ENCODE measurements at places on chromosomes 11 and 22.

DNA sequence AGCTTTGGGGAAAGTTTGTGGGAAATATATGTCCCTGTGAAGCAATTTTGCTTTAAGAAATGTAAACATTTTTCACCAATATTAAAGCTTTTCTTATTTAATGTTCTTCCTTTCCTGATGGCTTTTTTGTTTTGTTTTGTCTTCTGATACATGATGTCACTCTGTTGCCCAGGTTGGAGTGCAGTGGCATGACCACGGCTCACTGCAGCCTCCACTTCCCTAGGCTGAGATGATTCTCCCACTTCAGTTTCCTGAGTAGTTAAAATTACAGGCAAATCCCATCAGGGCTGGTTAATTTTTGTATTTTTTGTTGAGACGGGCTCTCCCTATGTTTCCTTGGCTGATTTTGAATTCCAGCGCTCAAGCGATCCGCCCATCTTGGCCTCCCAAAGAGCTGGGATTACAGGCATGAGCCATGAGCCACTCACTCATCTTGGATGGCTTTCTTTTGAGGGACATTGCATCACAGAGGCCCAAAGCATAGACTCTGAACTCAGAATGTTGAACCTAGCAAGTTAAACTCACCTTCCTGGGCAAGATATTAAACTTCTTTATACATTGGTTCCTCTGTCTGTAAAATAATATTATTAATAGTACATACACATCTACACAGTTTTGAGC lies 651 bp upstream of the CARD16 start:
- no peak for DNase-seq

GRCh38 chr11:133965031-133965601 lies 8.3 kb upstream of the IGSF9B start:
- DNase-seq = no peak

DNA sequence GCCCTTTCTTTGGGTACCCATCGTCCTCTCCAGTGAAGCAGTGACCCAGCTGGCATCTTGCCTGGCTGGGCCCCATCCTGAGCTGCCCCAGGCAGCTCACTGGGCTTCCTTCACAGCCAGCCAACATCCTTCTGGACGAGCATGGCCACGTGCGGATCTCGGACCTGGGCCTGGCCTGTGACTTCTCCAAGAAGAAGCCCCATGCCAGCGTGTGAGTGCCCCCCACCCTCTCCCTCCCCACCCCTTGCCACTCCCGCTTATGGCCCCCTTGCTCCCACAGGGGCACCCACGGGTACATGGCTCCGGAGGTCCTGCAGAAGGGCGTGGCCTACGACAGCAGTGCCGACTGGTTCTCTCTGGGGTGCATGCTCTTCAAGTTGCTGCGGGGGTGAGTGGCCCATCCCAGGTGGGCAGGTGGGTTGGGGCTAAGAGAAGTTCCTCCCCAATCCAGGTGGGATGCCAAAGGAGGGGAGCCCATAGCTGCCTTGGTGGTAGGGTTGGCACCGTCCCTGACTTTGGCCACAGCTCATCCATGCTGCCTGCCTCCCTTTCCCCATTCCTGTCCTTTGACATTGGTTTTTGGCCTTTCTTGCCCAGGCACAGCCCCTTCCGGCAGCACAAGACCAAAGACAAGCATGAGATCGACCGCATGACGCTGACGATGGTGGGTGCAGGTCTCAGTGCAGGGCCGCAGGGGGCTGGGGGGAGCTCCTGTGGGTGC lies 6.8 kb upstream of the ANKRD13D start:
- no peak for DNase-seq

DNA sequence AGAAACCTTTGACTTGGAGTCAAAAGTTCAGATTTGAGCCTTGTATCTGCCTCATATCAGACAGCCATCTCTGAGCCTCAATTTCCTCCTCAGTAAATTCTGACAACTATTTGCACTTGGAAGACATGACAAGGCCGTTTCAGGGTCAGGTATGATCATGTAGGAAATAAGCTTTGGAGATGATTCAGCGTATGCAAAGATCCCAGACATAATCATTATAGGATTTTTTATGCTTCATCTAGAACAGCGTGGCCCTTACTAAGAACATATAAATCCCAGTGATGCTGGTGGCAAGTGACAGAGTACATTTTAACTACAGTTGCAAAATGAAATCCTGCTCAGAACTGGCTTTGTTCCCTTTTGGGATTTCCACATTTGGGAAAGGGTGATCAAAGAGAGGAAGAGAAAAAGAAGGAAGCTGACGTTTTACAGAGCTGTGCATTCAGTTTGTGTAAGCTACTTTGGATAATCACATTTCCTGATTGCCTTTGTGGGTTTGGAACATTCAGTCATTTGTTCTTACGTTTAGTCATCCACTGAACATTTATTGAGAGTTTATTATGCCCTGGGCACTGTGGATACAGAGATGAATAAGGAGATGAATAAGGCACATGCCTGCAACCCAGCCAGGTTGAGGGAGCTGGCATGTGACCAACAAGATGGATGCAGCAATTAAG lies 81.9 kb upstream of the HEPHL1 start:
- DNase-seq = no peak

DNA sequence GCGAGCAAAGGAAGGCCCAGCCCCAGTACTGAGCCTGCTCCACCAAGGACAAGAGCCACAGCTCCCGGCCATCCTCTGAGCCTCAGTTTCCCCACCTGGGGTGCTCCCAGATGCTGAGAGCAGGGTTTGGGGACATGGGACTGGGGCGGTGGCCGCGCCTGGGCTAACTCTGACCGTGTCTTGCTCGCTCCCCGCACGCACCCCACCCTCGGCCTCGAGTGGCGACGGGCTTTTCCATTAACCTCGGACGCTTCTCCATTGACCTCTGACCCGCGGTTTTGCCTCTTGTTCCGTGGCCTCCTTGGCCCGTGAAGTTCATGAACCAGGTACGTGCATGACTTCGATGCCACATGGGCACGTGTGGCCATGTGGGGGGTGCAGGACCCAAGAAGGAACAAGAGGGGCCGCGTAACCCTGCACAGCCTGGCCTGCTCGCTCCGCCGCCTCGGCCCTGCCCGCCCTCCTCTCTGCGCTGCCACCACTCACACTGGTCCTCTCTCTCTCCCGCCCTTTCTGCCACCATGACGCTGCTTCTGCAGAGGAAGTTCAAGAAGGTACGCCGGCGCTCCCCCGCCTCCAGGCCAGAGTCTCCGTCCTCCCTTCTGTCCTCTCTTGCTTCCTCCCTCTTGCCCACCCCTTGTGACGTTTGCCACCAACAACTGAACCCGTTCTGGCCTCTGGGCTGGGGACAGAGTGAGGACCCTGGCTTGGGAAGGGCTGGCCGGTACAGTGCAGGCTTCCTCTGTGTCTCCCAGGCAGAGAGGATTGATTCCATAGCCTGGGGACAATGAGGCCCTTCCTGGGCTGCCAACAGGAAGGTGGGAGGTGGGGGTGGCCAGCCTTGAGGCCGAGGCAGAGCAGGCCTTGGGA lies 6.9 kb downstream of the TNNT3 start:
- DNase-seq = no peak

DNA sequence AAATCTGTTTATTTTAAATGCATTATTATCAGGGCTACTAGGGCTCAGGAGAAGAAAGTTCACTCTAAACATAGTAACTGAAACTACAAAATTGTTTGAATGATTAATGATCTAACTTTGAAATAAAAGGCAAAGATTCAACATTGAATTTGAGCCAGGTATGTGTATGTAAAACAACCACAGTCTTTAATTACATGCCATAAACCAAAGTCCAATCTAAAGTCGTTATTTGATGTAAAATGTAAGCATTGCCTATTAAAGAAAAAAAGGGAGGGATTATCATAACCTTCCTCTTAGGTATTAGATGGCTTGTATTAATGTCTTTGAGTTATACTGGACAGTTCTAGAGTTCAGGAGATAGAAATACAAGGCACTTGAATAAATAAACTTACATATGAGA lies 25.2 kb upstream of the PANX1 start:
- DNase-seq = no peak

Measured in CD4-positive, alpha-beta T cell treated with Interleukin-21 for 1 hour (primary cell).